ENCODE measurements at places on chromosomes 2 and 18.

DNA sequence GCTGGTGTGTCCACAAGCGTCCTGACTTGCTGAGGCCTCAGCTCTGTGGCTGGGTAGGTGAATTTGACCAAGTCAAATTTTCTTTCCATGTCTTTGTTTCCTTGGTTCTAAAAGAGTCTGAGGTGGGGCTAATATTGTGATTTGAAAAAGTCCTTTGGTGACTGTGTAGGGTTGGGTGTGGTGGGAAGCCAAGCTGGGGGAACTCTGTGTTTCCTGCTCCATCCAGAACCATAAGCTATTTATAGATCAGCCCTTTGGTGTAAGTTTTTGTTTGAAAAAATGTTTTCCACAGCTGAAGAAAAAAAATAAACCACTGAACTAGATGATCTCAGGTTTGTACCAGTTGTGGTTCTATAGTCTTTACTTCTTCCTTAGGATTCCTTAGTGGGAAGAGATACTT, 462.7 kb downstream of the TGIF1 start:
- no peak for DNase-seq

DNA sequence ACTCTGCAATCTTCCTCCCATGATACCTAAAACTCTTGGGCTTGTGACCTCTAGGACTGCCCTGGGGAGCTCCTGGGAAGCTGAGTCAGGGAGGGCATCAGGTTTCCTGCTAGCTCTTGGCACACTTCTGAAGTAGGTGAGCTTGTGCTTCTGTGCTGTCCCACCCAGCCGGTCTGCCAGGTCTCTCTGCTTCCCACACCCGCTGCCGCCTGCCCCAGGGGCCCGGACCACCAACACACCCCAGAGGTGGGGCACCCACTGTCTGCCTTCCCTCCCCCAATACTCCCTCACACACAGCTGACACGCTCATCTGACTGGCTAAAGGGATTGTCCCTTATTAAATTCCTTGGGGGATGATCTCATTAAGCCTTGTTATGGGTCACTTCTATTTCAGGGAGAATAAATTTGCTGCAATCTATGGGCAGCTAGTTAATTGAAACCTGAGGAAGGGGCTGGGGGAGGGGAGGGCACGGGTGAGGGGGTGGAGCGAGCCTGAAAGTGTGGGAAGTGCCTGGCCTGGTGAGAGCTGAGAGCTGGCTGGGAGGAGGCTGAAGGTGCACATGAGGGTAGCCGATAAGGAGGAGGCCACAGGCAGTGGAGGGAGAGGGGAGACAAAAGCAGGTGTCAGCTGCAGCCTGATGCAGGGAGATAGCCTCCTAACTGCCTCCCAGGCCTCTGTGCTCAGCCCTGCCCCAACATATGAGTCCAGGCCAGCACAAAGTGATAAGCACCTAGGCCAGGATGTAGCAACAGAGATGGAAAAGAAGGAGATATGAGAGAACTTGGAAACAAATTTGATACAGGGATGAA, 48.8 kb downstream of the HAUS1 start:
- peak; percentile 70 for DNase-seq

DNA sequence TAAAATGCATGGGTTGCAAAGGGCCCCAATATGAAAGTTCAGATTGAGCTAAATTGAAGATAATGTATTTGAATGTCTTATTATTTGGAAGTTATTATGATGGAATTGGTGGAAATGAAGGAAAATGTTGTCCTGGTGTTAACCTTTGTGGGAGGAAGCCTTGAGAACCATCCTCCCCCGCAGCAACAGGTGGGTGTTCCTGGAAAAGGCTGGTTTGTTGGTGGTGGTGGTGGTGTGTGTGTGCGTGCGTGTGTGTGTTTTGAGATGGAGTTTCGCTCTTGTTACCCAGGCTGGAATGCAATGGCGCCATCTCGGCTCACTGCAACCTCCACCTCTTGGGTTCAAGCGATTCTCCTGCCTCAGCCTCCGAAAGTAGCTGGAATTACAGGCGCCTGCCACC, 36.2 kb downstream of the CHRNA1 start:
- DNase-seq = no peak

GRCh38 chr18:30945761-30946160, 96.8 kb downstream of the DSC3 start:
- no peak for DNase-seq

DNA sequence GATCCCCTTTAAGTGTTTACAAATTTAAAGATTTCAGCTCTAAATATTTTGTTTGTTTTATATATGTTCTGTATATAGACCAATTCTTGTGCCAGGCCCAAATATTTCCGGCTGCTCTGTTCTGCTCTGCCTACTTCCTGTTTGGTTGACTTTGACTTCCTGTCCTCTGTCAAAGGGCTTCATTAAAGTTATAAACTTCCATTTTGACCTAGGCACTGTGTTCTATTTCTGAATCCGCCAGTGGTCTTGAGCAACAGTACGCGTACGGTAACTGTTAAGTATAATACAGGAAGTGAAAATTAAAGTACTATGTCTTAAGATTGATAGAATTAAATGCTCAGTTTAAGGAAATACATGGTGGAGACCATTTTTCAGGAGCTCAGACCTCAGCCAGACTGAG, 13.5 kb upstream of the REL start:
- no peak for DNase-seq

DNA sequence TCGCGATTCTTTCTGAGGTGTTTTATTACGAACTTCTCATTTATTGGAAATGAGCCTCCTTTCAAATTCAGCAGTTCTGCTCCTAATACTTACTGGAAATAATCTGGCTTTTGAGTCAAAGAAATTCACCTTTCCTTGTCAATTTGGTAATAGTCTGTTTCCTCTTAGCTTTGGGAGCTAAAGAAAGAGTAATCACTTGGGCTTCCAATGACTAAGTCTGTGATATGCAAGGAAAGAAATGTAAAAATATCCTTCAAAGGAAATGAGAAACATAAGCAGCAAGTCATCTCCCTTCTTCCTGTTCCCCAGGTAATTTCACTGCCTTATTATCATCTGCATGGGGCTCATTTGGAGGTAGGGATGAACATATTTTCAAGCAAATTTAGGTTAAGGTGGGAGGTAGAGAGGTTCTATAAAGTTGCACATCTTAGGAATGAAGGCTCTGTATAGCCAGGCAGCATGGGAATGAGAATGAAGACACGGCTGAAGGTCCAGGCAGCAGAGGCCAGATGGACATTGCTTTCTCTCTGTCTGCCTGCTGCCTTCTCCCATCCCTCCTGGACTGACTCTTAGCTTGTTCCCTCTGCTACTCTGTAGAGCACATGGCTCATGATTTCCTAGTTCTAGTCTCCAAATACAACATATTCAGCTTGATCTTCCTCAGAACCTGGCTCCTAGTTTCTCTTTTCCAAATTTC, 1.0 kb downstream of the SPP2 start:
- no peak for DNase-seq

DNA sequence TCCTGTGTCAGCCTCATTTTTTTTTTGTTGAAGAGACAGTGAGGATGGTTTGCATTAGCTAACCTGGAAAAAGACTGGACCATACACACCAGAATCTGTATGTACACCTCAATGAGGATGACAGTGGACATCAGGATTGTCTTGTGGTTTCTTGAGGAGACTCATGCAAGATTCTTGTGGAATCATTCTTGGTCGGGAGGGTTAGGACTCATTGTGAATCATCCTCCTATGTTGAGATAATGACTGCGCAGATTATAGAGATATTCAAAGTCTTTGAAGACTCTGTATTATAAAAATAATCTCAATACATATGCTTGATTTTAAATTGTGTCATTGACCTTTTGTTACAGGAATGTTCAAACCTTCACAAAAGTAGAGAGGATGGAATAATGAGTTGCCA, 49.1 kb upstream of the DOCK10 start:
- no peak for DNase-seq
